ENCODE measurements at places on chromosomes 6 and 20.
A peak's percentile ranks its signal among the peaks of the same experiment; 100 is the strongest.

- no peak for DNase-seq
Observed at GRCh38 chr6:125994670-125995488, 8.5 kb downstream of the TRMT11 start.

DNA sequence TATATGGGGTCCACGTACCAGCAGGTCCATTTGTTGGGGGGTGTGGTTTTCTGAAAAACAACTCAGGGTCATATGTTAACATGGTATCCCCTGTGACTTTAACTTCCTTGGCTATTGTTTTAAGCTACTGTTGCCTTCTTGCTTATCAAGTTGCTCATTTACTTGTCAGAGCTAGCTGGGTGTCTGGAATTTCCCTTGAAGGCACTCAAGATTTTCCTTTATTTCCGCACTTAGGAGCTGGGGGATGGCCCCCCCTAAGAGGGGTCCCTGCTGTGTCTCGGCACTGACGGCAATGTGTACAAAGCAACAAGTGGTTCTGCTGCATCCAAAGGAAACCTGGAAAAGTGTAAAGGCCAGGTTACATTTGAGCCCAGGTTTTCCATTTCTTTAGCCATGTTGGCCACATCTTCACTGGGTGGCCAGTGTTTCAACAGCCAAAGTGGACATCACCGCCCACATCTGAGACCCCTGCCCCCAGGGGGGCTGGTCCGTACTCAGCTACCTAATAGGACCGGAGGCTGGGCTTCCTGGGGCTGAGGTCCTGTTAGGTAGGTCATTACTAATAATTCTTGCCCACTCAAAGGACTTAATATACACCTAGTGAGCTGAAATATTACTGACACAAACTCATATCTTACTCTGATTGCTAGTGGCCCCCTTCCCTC is 24.8 kb upstream of the SYNDIG1 start:
- no peak for DNase-seq

DNA sequence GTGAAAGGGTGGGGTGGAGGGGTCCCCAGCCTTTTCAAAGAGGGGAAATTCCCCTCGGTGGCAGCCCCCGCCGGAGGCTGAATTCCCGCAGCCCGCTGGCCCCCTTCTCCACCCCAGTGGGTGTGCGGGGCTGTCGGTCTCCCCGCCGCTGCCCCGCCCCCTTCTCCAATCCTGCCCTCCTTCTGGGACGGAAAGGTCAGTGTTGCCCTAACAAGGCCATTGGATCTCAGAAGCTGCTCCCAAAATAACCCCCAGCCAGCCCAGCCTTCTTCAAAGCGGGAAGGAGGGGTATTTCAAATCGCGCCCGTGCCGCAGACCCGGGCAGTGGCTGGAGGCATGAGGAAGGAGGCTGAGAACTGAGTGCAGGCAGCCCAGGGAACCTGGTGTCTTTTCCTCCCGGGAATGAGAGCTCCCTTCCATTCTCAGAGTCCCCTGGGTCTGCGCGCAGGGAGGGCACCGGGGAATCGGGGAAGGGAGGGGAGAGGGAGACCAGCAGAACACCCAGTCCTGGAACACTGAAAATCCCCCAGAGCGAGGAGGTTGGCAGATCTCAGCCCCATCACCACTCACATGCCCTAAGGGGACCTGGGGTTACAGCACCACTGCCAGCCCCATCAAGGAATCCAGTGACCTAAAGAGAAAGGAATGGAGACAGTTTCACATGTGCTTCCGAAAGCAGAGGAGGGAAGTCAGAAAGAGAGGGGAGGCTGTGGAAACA is at the start of gene JPH2:
Gene JPH2 (minus strand): TSS at position 135 of the 718 bp plus-strand sequence. CDS start 483 bp downstream, outside the sequence.
- no peak for DNase-seq

DNA sequence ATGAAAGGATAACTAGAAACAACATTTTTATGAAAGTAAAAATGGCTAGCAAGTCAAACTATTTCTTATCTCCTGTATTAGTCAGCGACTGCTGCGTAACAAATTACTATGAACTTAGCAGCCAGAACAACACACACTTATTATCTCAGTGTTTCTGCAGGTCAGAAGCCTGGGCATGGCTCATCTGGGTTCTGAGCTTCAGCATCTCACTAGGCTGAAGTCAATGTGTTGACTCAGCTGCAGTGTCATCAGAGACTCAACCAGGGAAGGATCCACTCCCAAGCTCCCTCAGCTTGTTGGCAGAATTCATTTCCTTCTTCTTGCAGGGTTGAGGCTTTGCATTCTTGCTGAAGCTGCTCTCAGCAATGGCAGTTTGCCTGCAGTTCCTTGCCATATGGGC is 33.2 kb upstream of the IGF2R start:
- DNase-seq: no peak

DNA sequence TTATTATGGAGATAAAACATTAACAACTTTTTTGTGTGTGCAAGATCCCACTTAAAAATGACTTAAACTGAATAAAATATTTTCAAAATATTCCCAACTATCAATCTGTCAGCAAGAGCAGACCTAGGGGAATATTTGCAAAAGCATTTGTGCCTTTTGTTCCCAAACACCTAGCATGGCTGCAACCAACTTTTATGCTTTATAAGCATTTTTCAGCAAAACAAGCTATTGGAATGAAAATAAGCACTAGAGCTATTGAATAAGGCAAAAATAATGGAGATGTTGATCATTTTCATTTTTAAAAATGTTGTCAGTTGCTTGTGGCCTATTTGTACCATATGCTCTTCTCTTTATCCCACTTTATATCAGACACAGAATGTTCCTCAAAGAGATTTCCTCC is 28.2 kb upstream of the CEP162 start:
- no peak for DNase-seq

GRCh38 chr20:53399083-53399482 is 194.6 kb downstream of the ZNF217 start:
- no peak for DNase-seq

GRCh38 chr6:138145402-138145801 is 16.3 kb upstream of the ARFGEF3 start:
- DNase-seq: peak; percentile 25

DNA sequence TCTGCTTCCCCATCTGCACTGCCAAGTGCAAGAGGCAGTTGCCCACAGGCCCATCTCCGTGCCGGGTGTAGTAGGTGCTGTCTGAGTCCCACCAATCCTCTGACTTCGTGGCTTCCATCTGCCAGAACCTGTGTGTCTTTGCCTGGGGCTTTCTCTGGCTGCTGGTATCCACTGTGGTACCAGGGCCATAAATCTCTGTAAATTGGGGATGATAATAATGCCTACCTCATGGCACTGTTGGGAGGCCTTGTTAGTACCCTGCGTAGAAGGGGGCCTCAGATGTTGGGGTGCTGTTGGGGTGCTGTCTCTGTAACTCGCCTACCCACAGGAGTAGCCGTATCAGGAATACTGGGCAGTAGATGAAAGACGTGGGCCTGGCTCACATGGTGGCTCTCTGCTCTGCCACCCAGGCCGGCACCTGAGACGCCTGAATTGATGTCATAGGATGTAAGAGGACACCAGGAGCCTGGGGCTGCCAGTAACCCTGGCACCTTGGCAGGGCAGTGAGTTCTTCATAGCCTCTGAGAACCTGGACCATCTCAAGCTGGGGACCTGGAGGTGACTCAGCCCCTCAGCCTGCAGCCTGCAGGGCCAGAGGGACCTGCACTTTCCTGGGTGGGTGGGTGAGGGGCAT is 94.1 kb upstream of the RNF24 start:
- DNase-seq: no peak

DNA sequence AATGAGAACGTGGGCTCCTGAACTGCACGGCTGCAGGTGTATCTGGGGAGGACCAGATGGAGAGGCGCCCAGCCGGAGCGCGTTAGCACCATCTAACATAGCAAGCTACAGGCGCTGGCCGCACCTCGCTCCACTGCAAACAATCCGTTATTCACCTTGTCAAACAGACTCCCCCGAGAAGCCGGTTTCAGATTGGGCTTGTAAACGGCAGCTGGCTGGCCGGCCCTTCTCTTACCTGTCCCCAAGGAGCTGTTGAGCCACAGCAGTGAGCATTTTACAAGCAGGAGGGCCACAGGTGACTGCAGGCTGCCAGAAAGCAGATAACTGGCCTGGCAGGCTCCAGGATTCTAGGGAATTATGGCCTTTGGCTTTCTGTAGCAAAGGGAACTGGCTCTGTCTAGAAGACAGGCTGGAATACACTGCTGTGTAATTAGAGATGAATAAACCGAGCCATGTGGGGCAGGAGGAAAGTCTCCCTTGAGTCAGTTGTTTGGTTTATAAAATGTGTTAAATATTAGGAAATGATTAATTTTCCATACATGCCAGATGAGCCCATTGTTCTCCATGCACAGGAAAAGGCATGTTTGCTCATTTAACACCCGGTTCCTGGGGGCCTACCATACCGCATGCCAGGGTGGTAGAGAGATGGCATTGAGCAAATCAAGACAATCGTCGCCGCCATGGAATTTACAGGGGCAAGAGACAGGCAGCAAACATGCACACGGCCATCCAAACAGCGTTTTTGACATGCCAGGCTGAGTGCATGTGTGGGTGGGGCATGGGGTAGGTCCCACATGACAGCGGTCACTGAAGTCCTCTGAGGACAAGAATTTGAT is 159.3 kb downstream of the NFATC2 start:
- no peak for DNase-seq

DNA sequence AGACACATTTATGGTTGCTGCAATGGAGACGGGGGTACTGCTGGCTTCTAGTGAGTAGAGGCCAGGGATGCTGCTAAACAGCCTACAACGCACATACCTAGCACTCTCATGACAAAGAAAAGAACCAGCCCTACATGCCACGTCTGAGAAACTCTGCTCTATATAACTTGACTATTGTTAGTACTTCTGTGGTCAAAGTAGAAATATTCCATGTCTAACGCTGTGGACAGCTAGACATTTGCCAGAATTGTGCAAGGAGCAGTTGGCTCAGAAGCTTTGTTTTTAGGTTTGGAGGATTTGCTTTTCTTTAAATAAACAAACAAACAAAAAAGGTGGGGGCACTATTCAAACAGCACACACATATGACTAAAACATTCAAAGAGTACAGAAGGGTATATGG is 20.5 kb downstream of the UBE2V1 start:
- no peak for DNase-seq

GRCh38 chr6:150876598-150876997 is 11.1 kb downstream of the MTHFD1L start:
- DNase-seq: no peak

DNA sequence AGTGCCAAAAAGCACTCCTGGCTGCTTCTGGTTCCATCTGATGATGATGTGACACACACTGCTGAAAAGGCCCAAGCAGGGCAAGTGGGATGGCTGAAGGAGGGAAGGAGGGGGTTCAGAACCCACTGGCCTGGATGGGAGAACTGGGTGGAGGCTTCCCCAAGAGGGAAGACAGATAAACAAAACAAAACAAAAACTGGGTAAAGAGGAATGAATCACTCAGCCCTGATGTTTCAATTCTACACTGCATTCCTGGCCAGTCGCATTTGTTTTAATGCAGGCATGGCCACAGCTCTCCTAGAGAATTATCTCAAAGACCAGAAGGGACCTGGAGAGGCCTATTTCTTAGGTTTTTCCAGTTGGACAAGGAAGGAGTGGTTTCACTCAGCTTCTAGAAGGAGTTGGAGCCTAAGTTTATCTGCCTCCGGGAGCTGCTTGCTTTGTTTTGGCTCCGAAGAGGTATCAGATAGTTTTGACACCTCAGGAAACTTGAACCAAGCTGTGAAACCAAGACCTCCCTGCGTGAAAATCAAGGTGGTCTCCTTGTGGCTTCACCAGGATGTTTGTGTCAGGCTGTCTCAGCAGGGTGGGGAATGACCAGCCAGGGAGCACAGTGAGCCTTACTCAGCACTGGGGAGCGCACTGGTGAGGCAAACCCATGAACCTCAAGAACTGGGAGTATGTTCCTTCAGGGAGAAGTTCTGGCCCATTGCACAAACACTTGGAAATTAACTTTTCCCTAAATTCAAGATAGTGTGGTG is 16.1 kb downstream of the TTPAL start:
- DNase-seq: no peak

DNA sequence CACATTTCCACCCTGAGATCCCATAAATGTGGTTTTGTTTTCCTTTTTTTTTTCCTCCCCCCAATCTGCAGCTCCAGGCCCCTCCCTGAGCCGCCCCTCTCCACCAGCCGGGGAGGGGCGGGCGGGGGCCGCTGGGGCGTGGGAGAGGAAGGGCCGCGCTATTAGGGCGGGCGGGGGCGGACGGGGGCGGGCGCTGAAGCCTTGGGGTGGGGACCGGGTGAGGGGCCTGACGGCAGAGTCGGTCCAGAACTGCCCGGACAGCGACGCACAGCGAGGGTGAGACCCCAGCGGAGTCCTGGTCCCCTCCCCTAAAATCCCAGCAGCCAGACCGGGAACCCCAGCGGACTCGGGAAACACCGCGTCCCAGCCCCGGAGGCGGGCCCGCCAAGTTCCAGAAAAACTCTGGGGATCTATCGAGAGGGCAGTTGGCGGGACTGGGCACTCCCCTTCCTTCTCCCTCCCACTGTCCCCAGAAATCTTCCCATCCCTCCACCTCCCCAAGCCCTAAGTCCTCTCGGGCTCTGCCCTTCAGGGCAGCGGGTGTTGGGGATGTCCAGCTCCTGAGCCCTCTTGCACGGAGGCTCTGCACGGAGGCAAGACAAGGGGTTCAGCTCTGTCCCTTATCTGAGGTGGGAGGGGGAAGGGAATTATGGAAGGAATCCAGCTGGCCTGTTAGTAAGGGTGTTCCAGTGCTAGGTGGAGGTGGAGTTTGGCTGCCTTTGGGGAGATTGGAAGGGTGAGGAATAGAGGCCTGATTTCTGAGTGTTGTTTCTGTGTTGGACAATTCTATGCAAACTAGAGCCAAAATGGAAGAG is at the start of gene PRICKLE4:
Gene PRICKLE4 (plus strand): TSS at position 232 of the 815 bp plus-strand sequence. CDS start 2,692 bp downstream, outside the sequence.
- DNase-seq: no peak

- peak; percentile 25 for DNase-seq
Observed at GRCh38 chr6:134176264-134176975, 124.0 kb upstream of the SLC2A12 start.

DNA sequence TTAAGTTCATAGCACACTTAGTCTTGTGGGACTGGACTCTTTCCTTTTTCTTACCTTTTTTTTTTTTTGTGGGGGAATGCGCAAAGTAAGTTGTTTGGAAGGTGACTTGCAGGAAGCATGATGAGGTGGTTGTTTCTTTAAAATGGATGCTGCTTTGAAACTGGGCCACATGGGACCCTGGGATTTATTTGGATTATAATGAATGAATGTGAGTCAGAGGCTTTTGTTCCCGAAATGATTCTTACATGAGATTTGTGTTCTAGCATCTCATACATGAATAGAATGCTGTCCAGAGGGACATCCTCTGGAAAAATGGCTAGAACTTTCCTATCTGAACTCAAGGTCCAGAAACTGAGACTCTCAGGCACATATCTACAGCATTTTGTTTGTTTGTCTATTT is 236.6 kb upstream of the RNF24 start:
- DNase-seq: no peak

- no peak for DNase-seq
Observed at GRCh38 chr6:53220605-53221004, 72.0 kb upstream of the GCM1 start.

DNA sequence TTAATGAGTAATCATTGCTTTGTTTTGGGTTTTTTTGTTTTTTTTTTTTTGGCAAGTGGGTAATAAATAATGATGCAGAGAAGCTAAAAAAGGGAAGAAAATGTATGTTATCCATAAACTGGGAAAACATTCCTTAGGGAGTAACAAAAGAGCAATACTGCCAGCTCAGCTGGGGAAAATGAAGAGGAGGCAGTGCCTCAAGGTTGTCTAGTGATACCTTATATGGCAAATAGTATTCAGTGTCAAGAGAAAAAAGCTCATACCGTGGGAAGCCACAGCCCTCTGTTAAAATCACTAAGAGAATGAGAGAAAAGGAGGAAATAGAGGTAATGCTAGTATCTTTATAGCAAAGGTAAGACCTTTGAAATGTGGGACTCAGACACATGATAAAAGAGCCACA is 47.1 kb upstream of the SMLR1 start:
- no peak for DNase-seq

All from GM10248 (cell line).